IPS DF 6.9 (cell line): ENCODE measurements at places on chromosomes 5 and 9.

- DNase-seq = no peak
These were observed 1.0 kb downstream of the GGTA1 start for GRCh38 chr9:121498487-121499176.

DNA sequence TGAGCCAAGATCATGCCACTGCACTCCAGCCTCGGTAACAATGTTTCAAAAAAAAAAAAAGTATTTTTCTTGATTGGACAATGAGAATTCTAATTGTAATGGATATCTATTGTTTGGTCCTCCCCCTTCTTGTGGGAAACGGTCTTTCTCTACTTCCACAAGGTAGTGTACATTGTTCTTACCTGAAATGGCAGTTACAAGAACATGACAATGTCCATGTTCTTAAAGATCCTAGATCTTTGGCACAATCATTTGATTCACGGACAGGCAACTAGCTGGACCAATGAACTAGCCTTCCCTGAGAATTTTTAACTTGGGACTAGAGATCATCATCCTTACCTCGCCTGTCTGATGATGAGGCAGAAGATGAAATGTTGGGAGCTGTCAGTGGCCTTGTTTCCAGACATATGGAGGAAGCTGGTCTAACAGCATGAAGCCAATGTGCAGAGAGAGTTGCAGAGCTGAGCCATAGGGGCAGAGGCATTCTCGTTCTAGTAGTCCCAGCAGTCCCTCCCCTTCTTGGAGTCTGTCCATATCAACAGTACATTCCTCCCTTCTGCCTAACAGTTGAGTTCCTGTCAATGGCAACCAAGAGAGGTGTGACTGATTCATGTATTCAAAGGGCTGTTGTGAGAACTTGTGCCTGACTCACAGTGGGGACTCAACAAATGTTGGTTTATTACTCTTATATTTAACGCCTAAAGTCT lies 2.1 kb upstream of the MARCHF6 start:
- DNase-seq = no peak

DNA sequence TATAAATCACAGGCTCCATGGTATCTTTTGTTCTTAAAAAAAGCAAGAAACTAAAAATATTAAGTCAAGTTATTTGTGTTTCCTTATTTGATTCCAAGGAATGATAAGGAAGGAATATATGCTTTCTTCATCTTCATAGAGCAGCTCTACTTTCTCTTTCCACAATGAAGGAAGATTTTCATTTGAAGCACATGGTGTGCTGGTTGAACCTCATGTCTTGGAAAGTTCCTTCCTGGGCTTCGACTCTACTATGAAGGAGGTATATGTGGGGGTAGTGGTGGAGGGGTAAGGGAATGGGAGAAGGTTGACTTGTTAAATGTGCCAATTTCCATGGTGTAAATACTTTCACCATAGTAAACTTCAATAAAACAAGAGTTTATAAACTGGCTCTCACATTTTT lies 698.0 kb downstream of the CETN3 start:
- DNase-seq = no peak

DNA sequence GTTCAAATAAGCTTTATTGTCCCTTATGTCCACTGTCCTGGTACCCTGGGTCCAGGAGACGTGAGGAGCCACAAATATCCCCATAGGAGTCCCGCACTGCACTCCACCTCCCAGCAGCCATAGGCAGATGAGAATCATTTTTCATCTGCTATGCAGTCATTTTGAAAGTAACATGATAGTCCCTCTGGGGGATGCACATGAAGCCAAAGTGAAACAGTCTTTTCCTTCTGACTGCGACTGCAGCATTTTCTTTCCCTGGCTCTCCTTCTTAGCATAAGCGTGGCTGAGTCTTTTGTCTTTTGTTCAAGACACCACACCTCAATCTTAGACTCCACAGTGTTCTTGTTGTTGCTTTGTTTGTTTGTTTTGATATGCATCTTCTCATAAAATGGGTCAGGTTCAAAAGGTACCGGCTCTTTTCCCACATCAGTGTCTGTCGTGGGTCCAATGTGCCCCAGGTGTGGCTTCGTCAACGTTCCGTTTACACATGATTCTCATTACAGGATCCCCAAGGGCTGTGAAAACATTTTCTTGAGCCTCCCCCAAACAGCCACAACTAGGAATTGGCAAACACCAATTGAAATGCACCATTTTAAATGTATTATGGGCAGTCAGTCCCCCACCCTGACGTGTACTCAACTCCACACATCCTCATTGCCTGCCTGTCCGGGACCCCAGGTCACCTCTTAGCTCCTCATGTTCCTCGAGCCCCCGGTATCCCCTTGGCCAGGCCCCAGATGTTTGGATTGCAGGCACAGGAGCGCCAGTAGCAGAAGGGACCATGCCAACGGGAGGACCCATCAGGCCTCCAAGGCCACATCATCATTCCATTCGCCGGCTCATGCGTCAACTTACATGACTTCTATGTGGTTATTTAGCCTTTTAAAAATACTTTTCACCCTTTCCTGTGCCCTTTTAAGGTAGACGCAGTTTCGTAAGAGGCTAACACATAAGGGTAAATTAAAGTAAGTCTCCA lies 237.8 kb upstream of the DAPK1 start:
- no peak for DNase-seq

DNA sequence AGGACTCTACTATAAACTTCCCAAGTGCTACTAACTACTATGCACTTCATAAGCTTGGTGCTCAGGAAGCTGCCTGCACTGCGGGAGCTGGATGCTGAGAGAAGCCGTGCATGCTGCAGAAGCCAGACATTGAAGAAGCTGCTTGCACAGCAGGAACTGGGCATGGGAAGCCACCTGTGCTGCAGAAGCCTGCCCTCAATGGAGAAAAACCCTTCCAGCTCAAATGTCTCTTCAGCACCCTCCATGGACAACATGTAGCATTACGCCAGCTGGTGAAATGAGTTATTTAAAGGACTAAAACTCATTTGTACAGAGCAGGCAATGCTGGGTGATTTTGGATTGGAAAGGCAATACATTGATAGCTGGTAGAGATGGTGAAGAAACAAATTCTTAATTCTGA lies 247.2 kb downstream of the KIF4B start:
- peak; percentile 27 for DNase-seq

- DNase-seq = no peak
These were observed 1151.8 kb downstream of the CDH12 start for GRCh38 chr5:21701317-21701716.

DNA sequence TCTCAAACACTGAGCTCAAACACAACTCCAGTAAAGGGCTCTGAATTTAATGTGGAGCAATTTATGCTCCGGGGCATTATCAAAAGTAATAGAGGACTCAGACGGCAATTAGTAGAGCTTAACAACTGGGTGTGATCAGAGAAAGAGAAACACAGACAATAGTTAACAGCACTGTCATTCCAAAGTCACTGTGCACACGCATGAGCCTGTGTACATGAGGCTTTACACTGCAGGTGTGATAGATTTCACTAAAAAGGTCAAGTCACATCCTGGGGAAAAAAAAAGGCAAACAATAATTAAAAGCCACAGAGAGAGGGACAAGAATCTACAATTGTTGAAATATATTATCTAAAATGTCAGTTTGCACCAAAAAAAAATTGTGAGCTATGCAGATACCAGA lies 956.5 kb downstream of the CDH18 start:
- DNase-seq = no peak

DNA sequence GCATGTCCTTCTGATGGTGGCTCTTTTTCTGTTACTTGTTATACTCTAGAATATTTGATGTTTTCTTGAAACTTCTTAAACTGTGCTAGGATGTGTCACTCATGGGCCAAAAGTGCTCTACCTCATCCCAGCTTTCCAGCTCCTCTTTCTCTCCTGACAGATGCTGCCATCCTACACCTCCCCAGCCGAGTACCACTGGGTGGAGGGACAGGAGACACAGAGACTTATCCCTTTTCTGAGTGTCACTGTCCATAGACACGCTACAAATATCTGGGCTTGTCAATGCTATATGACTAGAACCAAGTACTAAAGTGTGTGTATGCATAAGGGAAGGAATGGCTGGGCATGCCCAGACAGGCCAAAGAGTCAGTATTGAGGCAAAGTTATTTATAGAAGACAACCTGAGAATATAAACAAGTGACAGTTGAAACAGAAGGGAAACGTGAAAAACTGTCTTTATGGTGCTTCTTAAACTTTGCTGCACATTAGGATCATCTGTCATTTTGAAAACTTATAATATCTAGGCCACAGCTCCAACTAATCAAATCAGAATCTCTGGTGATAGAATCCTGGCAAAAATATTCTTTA lies 188.0 kb downstream of the CARTPT start:
- no peak for DNase-seq
